Fibroblast of skin of left quadriceps (primary cell): ENCODE measurements at places on chromosomes 13 and 19.

DNA sequence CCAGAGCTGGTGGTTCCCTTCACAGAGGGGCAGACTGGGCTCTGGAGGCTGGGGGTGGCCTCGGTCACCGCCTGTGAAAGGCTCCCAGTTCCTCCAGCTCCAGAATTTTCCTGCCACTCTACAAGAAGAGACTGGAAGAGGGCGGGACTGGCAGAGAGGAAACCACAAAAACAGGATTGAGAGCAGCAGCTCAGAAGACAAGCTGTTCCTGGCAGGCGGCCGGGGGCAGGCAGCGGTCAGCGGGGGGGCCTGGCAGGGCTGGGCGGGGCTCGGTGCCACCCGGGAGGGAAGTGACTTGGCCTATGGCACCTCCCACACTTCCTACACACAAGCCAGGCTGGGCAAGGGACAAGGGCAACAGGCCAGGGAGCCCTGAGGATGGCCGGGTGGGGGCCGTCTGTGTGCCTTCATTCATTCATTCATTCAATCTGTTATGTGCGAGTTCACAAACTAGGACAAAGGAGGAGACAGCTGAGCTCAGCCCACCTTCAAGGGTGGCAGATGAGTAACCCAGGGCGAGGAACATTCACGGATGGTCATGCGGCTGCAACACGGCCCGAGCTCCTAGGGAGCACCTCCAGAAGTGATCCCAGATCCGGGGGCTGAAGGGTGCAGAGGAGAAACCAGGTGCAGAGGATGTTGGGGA lies 16.9 kb upstream of the BTBD2 start:
- DNase-seq, result no peak

DNA sequence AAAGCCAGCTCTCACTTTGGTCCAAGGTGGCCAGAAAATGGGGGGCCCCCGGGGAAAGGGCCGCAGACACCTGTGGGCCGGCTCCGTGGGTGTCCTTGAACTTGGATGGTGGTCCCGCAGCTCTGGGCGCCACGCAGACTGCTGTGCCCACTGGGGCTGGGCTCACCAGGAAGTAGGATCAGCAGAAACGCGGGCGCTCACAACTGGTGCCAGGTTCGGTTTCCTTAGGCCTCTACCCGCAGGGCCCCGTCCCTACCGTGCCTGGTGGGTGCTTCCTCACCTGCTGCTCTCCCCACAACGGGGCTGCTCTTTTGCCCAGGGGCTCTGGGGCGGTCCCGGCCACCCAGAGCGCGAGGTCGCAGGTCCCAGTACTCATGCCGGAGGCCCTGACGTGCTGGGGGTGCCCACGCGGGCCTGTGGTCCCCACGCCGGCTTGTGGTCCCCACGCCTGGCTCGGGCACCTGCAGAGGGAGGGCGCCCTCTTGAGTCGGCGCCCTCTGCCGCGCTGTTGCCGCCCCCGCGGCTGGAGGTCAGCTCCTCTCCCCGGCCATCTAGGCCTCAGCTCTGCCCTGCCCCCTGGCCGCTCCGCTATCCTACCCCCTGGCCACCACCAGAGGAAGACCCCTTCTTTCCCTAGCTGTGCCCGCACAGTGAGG lies 1303.6 kb downstream of the UQCRFS1 start:
- DNase-seq, result no peak

- DNase-seq, result no peak
Measured at GRCh38 chr19:50315773-50316448, 13.3 kb downstream of the KCNC3 start.

- DNase-seq, result no peak
Measured at GRCh38 chr19:35216833-35217648, 11.5 kb downstream of the FAM187B start.

DNA sequence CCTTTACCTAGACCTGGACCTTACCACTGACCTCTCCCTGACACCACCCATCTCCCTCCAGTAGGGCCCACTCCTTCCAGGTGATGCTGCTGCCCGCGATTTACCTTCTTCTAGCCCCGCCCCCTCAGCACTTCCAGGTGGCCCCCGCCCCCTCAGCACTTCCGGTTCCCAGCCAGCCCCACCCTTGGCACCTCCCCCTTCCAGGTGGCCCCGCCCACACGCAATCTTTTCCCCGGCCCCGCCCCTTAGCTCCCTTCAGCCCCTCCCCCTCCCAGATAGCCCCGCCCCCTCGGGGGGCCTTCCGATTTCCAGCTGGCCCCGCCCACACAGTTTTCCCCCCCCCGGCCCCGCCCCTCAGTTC lies 586 bp downstream of the LIG1 start:
- DNase-seq, result peak; percentile 31

- DNase-seq, result no peak
Measured at GRCh38 chr13:102772042-102772425, 1.6 kb downstream of the TEX30 start.

GRCh38 chr13:91313581-91313980 lies 33.9 kb upstream of the MIR17HG start:
- no peak for DNase-seq

GRCh38 chr13:52968074-52968700 lies 60.4 kb upstream of the OLFM4 start:
- DNase-seq, result peak; percentile 27

- DNase-seq, result no peak
Measured at GRCh38 chr19:13035820-13036365, 40.6 kb downstream of the NFIX start.

- DNase-seq, result no peak
Measured at GRCh38 chr13:65959305-65959704, 1270.8 kb downstream of the PCDH9 start.

DNA sequence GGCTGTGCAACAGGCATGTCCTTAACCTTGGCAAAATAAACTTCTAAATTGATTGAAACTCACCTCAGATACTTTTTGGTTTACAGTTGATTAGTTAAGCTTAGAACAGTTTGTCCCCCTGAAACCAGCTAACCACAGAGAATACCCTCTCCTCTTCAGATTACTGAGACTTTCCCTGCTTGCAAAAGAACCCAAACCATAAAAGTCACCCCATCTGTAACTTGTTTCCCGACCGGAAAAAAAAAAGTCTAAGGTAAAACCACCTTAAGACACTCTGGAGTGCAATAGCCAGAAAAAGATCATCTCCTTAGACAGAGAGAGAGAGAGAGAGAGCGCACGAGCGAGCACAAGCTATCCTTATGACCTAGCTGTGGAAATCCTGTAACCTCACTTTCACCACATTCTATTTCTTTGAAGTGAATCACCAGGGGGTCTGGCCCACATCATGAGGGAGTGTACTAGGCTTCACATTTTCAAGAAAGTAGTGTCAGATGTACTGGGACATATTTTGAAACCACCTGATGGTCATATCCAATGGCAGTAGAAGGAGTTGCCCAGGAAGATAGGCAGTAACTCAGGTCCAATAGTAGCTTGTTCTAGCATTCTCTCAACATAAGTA lies 11.1 kb upstream of the GTF2F2 start:
- DNase-seq, result no peak

GRCh38 chr13:35600137-35600536 lies 123.6 kb upstream of the MAB21L1 start:
- DNase-seq, result peak; percentile 17

- no peak for DNase-seq
Measured at GRCh38 chr13:56335775-56336174, 804.9 kb upstream of the PRR20A start.

DNA sequence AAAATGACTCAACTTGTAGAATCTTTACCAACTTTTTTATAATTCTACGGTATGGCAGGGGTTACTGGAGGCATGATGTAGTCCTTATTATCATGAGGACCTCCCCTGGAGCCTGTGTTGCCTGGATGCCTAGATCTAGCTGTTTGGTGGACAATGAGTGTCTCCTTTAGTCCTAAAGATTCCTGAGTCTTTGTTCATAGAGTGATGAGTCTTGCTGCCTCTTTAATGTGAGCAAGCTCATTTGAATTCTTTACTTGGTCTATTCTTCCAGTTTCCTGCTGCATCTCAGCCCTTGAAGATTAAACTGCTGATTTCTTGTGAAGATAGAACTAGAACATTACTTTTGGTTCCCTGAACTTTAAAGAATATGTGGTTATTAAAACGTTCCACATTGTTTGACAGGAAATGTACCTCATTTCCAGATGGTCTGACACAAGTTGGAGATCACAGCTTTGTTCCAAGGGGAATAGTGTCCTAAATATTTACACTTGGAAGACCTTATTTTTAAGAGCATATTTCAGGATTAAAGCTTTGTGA lies 51.9 kb downstream of the SLAIN1 start:
- DNase-seq, result no peak

- DNase-seq, result no peak
Measured at GRCh38 chr19:34308381-34309367, 54.3 kb downstream of the GARRE1 start.

DNA sequence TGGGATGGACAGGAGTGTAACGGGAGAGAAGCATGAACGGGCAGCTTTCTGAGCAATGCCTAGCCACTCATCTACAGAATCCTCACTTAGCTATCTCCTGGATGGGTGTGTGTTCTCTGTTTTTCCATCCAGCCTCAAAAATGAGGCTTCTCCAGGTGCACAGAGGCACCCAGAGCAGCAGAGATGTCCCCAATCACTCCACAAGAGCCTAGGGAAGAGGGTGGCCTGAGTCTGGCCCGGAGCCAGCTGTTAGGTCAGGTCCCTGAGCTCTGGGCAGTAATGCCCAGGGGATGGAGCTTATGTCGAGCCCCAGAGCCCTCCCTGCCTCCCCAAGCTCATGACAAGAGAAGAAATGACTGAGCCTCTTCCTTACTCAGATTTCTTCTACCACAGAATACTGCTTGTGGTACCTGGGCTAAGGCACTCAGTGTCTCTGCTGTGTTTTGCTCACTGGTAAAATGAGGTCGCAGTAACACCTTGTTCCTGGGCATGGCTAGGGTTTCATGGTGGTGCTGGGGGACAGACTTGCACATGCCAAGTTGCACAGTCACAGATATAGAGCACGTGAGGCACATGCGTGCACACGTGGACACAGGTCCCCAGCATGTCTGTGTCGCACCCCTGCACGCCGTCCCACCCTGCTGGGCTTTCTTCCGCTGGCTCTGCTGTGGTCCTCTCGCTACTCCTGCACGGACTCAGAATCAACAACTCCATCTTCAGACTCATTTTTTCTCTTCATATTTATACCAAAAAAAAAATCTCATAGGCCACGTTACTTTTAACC lies 86.6 kb upstream of the SOX1 start:
- DNase-seq, result no peak

GRCh38 chr13:25180775-25181537 lies 8.9 kb upstream of the AMER2 start:
- DNase-seq, result no peak

DNA sequence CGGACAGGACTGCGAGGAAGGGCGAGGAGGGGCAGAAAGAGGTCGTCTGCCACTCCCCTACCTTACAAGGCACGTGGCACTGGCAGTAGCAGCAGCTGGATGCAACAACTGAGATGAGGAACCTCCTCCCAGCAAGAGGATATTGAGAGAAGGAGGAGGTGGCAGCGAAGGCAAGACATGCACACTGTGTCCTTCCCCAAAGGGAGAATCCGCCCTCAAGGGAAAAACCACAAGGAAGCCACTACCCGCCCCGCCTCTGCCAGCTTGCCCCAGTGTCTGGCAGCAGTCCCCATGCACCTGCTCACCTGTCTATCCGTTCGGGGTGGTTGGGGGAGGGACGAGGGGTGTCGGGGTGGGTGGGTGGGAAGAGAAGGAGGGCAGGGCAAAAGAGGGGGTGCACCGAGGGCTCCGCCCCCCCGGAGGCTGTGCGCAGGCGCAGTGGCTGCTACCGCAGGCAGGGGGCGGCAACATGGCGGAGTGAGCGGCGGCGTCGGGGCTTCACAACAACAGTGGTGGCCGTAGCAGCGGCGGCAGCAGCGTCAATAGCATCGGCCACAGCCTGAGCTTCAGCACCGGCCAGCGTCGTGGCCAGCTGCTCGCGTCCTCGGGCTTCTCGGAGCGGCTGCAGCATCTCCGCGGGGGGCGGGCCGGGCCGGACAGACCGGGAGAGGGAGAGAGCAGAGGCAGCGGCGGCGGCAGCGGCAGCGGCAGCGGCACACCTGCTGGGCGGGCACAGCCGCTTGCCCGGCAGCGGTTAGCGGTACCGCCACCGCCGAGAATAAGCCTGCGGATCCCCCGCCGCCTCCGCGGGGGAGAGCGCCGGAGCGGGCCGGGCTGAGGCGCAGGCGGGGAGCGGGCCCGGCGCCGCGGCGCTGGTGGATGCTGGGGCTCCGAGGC lies at the start of gene NBEA:
TSS of gene NBEA (plus strand) at position 436 of the 897 bp plus-strand sequence. CDS start 551 bp downstream, outside the sequence.
- DNase-seq, result peak; percentile 42

DNA sequence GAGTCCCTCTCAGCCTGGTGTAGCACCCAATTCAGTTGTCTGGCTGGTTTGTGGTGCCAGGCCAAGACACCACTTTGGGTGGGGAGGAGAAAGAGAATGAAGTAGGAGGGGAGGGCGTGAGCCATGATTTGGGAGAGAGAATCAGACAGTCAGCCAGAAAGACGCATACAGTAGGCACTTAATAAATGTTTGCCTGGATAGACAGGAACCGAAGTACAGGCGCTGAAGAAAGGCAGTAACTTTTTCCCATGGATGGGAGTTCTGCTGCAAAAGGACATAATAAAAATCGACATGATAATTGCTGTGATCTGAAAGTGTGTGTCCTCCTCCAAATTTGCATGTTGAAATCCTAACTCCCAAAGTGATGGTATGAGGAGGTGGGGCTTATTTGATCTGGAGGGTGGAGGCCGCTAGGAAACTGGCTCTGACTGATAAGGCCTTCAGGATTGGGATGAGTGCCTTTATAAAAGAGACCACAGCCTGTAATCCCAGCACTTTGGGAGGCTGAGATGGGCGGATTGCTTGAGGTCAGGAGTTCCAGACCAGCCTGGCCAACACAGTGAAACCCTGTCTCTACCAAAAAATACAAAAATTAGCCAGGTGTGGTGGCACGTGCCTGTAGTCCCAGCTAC lies 38.4 kb upstream of the PDCD5 start:
- no peak for DNase-seq

DNA sequence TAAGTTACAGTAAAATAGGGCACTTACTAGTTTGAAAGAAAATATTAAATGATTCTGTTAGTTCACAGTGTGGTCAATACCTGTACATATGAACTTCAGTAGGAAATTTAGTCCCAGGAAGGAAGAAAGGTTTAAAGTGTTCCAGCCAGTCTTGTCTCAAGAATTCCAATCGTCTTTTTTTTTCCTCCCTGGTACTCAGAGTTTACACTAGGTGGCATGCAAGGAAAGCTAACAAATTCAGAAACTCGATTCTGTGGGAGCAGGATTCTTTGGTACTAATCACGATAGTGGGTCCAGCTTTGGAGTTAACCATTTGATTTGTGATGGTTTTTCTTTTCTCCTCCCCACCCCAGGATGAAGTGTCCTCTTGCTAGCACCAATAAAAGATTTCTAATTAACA lies 43.6 kb downstream of the POLR1D start:
- DNase-seq, result no peak

DNA sequence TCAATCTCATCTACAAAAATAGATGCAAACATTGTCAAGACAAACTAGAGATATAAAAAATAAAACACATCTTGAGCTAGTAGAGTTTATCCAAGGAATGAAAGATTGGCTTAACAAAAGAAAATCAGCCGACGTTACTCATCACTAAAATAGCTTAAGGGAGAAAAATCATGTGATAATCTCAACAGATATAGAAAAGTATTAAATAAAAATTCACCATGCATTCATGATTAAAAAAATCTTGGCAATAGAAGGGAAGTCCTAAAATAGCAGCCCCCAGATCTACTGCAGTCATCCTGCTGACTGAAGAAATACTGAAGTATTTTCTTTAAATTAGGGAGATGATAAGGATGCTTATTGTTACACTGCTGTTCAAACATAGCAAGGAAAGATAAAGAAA lies 12.6 kb upstream of the DCLK1 start:
- DNase-seq, result no peak
